Esophagus mucosa (tissue), 1 donor: ENCODE measurements at places on chromosomes 5 and 9. TPM values are rescaled to one million over a fixed set of nuclear protein-coding genes. Genes with fewer than 3 reads are reported as not detected.

GRCh38 chr5:140342896-140343295 is 3.5 kb downstream of the HBEGF start:
- no peak for ATAC-seq

GRCh38 chr5:158320934-158321333 is 462.0 kb upstream of the CLINT1 start:
- no peak for ATAC-seq

- no peak for ATAC-seq
Measured at GRCh38 chr5:18236386-18236785, 602.1 kb downstream of the TAF11L14 start.

GRCh38 chr9:79592726-79593493 is 21.1 kb downstream of the TLE4 start:
- peak; percentile 69 for ATAC-seq

DNA sequence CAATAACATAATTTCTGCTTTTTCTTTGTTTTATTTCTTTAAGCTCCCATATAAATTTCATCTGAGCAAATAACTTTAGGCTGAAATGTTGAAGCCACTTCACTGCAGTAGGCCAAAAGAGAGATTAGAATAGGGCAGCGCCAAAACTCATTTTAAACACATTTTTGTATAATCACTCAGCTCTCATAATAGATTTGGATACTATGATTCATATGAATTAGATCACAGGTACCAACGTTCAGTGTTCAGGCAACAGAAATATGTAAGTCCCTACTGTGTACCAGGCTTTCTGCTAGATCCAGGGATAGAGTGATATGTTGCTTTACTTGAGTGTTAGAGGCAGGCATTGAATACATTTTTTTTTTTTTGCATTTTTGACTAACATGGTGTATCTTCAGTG is 370.5 kb downstream of the PTPRD start:
- ATAC-seq: no peak

GRCh38 chr5:59843511-59844213 is 49.9 kb downstream of the PDE4D start:
- no peak for ATAC-seq

DNA sequence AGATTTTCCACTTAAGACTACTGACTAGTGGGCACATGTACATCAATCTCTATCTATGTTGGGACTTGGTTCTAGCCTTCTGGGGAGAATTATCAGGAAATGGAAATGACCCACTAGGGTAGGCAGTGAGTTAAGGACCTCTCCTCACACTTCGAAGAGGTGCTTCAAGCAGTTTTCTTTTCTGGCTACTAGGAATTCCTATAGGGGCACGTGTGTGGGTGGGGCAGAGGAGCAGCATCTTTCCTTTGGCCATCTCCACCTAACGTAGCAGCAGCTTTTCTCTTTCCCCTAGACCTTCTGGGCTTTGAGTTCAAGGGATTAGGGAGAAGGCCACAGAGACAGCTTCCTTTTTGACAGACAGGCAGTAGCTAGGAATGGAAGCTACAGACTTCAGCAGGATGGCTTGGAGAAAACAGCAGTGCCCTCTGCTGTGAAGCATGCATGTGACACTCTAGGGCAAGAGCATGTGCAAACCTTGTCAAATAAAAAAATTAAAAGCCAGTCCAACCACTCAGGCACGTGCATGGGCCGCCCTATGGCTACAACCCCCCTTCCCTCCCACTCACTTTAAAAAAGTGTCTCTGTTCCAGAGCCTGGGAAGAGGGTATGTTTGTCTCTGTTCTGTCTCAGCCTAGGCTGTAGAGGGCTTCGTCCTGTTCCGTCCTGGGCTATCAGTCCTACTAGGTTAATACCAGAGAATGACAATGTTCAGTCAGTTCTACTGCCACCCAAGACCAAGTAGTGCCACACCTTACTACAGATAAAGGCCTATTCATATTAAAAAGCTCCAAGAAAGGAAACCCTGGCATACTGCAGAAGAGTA is 8.7 kb upstream of the GFRA3 start:
- peak; percentile 74 for ATAC-seq

DNA sequence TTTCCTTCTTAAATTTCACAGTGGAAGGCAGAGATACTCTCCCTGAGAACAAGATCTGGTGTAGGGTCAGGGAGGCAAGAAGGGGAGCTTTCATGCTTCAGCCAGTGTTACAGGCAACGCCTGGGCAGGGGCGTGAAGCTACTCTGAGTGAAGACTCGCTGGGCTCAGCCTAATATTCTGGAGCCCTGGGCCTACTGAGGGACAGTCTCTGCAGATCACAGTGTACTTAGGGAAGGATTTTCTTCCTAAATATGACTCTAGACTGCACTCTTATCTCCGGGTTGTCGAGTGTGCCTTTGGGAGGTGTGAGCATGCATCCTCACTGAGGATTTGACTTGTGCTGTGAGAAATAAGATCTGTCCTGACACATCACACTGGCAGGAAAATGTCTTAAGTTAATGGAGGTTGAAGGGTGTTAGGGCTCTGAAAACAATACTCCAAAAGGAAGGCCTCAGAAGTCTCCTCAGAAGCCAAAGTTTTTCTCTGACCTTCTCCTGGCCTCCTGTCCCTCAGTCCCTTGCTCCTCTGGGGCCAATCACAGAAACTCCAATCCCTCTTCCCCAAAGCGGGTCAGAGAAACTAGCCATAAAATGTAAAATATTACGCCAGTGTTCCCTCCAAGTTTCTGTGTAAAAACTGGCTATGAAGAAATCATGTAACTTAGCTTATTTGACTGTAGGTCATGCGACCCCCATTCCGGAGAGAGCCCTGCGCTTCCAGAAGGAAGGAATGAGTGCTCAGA is 156.8 kb upstream of the TBC1D2 start:
- ATAC-seq: no peak

STKLD1 gene
- total RNA-seq: 0.40 TPM

TRIM7 gene
- 36.9 TPM for total RNA-seq

ADGRD2 gene
- total RNA-seq: 0.08 TPM
